H4 (cell line): ENCODE measurements at places on chromosomes 13 and 19.
A peak's percentile ranks its signal among the peaks of the same experiment; 100 is the strongest.

DNA sequence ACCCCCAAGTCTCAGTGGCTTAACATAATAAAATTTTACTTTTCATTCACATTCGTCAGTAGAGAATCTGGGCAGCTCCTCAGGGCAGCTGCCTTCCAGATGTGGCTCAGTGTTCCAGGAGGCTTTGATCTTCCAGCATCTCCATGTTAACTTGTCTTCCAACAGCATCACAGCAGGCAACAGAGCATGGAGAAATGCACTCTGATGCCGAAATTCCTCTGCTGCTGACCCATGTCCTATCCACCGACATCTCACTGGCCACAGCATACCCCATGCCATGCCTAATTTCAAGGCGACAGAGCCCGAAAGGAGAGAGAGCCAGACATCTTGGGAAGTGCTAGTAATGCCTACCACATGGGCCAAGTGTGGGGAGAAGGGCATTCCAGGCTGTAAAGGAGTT, 64.9 kb upstream of the MEDAG start:
- DNase-seq = no peak

- DNase-seq = no peak
Measured at GRCh38 chr13:41295973-41296372, 15.1 kb upstream of the NAA16 start.

GRCh38 chr13:23744315-23744714, 144.9 kb downstream of the MIPEP start:
- no peak for DNase-seq

DNA sequence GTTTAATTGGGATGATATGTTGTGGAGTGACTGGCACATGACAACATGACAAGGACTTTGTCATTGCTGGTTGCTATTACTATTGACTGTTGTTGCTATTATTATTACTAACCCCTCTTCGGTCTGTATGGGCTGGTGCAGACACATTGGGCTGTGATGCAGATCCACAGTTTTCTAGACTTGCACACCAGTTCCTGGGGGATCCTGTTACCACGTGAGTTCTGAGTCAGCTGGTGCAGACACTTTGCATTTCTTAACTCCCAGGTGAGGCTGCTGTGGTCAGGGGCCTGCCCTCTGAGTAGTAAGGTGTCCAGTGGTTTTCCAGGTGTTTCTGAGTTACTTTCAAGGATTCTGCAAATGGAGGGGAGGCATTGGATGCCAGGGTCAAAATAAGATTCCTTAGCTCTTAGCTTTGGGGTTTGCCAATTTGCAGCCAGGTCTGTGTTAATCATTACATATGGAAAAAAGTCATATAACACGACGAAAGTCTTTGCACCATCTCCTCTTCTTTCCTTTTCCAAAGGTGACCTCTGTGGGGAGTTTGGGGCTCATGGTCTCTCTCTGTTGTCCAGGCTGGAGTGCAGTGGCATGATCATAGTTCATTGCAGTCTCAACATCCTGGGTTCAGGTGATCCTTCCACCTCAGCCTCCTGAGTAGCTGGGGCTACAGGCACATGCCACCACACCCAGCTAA, 19.3 kb downstream of the BICRA start:
- DNase-seq = no peak

DNA sequence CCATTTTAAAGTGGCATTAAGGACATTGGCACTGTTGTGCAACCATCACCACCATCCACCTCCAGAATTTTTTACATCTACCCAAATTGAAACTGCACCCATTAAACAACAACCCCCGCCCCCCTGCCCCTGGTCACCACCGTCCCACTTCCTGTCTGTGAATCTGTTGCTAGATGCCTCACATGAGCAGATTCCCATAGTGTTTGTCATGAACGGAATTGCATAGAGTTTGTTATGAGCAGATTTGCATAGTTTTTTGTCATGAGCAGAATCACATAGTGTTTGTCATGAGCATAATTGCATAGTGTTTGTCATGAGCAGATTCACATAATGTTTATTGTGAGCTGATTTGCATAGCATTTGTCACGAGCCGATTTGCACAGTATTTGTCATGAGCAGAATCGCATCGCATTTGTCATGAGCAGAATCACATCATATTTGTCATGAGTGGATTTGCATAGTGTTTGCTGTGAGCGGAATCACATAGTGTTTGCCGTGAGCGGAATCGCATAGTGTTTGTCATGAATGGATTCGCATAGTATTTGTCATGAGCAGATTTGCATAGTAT, 54.0 kb upstream of the GTF3A start:
- no peak for DNase-seq

DNA sequence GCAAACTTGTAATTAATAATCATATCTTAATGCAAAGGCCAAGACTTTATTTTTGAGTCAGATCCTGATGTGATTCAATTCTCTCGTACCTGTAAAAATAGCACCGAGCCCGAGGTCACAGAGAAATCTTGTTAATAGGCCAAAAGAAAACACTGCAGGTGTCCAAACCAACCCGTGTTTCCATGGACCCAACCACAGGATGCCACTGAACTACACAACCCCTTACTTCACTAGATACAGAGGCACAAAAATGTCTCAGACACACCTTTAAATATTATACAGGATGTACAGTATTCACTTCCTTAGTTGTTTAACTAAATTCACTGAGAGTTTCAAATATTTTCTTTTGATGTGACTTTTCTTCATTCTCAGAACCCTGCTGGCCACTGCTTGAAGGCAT, 530.9 kb downstream of the MYO16 start:
- no peak for DNase-seq

DNA sequence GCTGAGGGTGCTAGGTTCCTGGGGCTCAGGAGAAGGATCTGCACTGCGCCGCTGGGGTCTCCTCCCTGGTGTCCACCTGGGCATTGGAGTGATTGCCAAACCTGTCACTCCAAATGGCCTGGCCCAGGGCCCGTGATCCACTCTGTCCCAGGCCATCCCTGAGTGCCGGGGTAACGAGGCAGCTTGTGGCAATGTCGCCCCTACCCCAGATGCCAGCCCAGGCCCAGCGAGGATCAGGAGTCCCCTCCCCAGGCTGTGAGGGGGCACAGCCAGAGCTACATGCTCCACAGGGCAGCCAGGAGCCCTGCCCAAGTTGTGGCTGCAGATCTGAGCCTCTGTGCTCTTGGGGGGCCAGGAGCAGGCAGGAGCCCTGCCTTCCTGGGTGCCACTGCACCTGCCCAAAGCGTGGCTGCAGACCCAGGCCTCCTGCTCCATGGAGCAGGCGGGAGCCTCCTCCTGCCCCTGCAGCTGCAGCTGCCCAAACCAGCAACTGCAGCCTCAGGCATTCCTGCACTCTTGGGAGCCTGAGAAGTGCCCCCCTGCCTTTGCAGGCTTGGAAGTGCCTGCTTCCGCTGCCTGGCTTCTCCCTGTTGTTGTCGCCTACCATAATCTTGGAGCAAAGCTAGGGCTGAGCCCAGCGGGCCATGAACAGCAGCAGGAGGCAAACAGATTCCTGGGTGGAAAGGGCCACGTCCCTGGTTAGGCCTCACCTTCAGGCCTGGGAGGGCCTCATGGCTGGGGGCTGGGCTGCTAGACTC, 4.6 kb downstream of the IGFL4 start:
- no peak for DNase-seq

DNA sequence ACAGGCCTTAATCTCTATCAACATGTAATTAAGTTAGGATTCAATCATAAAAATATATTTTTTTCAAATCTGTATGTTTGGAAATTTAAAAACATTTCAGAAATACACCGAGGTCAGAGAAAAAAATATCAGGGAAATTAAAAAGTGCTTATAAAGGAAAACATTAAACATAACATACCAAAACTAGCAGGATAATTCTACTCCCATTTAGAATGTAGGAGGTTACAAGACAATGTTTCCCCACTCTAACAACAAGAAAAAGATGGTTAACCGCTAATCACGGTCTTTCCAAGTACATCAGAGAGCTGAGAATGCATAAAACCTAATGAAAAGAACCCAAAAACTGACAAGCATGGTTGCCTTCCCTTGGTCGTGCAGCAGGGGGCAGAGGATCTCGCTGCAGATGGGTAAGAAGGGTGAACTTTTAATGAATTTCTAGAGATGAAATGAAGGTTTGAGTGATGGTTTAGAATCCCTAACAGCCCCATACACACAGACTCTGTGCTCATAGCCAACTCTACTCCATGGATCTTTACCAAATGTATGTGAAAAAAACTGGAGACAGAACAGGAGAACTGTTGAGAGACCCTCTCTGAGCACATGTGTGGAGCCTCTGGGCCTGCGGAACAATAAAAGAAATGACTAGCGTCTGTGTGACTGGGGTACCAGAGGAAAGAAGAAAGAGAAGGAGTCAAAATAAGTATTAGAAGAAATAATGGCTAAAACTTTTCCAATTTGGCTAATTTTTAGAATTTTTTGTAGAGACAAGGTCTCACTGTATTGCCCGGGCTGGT, 51.3 kb upstream of the LSM14A start:
- peak; percentile 64 for DNase-seq

DNA sequence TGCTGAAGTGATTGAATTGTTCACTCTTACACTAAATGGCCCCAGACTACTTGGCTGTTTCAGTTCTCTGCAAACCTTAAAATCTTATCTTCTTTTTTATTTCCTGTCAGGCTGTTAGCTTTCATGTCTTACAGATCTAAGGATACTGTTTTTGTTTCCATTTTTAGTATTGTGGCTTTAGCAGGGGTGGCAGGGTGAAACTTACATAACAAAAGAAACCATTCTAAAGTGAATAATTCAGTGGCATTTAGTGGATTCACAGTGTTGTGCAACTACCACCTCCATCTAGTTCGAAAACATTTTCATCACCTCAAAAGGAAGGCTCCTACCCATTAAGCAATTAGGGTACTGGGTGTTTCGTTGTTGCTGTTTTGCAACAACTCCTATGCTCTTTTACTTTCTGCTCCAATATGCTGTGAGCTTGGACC, 19.8 kb downstream of the TMEM272 start:
- no peak for DNase-seq

DNA sequence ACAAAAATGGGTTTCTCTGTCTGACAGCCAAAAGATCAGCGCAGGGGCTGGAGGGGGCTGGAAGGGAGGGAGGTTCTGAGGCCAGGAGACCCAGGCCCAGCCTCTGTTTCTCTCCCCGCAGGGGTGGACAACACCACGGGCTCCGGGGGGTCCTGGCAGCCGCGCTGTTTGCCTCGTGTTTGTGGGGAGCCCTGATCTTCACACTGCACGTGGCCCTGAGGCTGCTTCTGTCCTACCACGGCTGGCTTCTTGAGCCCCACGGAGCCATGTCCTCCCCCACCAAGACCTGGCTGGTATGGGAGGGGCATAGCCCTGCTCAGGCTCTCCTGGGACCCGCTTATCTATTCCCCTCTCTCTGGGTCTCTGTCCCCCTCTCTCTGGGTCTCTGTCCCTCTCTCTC, 9.6 kb downstream of the CPT1C start:
- DNase-seq = no peak

DNA sequence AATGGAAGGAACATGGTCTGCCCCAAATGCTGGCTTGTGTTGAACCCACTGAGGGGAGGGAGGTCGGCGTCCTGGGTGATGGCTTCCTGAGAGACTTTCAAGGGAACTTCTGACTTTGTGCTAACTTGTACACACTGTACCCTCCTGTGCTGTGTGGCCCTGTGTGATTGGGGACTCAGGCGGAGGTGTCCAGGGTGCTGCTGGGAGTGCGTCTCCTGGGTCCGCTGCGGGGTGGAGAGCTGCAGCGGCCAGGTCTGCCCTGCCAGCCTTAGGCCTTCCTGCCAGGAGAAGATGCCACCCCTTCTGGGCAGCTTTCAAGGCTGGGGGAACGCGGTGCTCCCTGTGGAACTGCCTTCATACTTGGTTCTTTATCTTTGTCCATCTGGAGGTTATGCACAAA, 170.1 kb downstream of the URI1 start:
- no peak for DNase-seq

DNA sequence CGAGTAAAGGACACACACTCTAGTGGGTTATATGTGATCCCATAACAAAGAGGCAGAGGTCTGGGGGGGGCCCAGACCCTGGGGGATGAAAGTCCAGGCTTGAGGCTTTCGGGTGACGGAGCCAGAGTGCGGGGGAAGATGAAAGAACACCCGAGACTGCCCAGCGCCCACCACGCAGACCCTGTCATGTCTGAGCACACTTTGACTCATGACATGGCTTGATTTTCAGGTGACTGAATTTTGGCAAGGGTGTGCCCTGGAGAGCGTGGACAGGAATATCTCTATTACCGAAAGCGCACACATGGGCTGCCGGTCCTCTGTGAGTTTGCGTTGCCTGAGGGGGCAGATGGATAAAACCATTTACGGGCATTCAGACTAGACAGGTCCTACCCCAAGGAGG, 192.0 kb upstream of the SOX1 start:
- no peak for DNase-seq

GRCh38 chr13:71863254-71863865, 3.6 kb downstream of the DACH1 start:
- DNase-seq = no peak

DNA sequence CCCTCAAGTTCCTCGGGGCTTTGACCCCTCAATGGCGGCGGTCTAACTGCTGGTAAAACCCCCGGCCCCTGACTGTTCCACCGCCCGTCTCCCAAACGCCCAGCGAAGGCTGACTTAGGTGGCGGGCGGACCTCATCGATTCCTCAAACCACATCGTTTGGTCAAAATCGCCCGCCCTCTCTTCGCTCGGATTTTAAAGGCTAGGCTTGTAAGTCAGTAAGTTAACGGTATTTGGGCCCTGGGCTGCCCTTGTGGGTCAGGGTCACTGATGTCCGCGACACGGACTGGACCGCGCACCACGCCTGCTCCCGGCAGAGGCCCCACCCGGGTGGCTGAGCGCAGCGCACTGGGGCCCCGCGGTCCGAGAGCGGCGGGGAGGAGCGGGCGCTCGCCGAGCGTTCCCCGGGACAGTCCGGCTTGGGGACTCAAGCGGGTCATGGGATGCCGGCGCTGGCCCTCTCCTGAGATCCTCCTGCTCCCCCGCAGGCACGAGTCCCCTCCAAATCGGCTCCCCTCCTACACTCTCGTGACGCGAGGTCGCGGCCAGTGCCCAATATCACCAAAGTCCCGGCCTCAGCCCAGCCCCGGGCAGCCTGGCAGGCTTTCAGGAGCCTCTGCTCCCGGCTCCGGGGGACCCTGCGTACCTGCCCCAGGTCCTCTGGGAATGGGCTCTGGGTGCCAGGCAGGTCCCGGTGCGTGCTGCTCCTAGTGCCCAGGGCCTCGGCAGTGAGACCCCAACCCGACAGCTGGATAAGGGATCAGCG, 1.0 kb downstream of the FLT1 start:
- DNase-seq = no peak

GRCh38 chr13:95921485-95921884, 131.7 kb downstream of the UGGT2 start:
- no peak for DNase-seq

GRCh38 chr19:41595258-41595889, 19.4 kb downstream of the CEACAM21 start:
- DNase-seq = peak; percentile 87

- DNase-seq = no peak
Measured at GRCh38 chr19:45071969-45072790, 4.1 kb downstream of the ZNF296 start.

DNA sequence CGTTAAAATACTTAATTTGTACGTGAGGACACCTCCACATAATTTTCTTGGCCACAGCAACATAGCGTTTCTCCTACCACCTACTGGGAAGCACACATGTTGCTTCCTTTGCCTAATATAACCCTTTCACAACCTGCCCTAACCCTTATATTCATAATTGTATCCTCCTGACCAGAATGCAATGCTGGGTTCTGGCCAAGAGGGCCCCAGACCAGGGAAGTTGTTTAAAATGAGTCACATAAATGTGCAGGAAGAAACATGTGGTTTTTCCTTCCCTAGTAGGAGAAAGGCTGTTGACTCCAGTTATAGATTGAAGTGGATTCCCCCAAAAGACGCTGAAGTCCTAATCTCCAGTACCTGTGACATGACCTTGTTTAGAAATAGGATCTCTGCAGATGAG, 187.3 kb downstream of the NUFIP1 start:
- DNase-seq = peak; percentile 63
